ENCODE measurements at places on chromosomes 12 and 14. TPM values are rescaled to one million over a fixed set of nuclear protein-coding genes. Genes with fewer than 3 reads are reported as not detected.
A peak's percentile ranks its signal among the peaks of the same experiment; 100 is the strongest.

DNA sequence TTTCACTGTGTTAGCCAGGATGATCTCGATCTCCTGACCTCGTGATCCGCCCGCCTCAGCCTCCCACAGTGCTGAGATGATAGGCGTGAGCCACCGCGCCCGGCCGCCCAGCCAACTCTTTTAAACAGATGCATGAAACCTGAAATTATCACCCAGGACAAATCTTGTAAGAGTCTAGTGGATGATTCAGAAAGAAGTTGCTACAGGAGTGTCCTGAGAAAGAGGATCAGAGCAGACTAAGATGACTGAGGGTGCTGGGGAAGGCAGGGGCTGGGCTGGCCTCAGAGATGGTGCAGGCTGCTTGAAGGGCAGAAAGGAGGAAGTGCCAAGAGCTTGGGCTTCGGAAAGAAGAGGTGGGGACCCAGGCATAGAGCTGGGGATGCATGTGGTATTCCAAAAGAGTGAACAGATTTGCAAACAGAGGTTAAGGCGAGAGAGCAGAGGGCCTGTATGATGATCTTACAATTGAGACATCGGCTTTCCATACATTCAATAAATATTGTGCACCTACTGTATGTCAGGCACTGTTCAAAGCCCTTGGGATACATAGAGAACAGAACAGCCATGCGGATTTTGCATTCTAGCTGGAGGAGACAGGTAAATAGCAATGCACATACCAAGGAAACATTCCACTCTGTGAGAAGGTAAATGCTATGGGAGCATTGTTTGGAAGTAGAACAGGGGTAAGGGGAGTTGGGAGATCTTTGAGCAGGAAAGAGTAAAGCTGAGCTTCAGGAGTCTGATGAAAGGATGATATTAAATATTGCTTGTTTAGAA lies 7.4 kb upstream of the CD9 start:
- H3K36me3 ChIP-seq: no peaks in the 10 kb centered on the region
- no peak overlapping the region for H3K4me3 ChIP-seq
- H3K27me3 ChIP-seq: no peaks in the 10 kb centered on the region
- DNase-seq: no peak
- no peak overlapping the region for H3K27ac ChIP-seq

DNA sequence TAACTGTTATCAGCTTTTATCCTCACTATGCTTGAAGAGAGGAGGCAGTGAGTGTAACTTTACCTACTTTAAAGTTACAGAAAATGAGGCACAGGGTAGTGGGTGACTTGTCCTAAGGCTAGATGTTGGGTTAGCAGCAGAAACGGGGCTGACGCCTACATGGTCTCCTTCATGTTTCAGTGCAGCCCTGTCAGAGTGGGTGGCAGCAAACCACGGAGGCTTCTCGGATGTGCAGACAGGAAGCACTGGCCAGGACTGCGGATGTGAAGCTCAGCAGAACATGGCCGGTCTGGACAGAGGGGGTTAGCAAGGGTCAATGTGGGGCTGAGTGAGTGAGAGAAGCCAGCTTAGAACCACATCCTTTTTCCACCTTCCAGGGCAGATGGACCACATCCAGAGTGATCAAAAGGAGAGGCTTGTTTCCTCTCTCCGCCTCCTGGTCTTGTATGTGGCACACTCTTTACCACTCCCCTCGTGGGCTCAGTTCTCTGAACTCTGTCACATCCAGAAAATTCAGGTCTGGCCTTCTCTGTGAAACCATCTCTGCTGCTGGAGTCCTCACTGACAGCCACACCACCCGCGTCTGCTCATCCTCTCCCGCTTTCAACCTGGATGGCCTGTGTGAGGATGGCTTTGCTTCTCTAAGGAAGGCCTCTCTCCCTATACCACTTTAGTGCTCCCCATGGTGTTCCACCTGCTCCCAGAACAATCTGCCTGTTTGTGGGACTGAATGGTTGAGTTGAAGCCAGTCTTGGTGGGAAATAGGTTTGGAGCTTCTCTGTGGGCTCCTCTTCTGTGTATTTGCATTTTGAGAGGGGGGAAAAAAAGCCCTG lies 14.1 kb downstream of the SUSD6 start:
- peak; percentile 78 for DNase-seq
- peaks cover 85% of the 10 kb centered on the region for H3K4me1 ChIP-seq
- peak overlapping the region; percentile 65 for H3K27ac ChIP-seq
- no peaks in the 10 kb centered on the region for H3K27me3 ChIP-seq
- no peaks in the 10 kb centered on the region for H3K36me3 ChIP-seq

DNA sequence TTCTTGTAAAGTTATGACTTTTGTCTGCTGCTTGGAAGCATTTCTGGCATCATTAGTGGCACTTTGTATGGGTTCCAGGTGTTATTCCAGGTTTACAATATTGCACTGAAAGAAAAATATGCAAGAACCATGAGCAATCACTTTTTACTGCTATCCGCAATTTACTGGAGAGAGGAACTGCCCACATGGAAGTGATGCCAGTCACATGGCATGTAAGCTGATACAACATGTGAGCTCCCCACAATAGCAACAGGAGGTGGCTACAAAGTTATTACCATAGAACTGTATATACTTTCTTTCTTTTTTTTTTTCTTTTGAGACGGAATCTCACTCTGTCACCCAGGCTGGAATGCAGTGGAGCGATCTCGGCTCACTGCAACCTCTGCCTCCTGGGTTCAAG lies 1012.1 kb downstream of the BCL11B start:
- H3K27ac ChIP-seq: no peak overlapping the region
- H3K4me1 ChIP-seq: no peaks in the 10 kb centered on the region
- no peaks in the 10 kb centered on the region for H3K27me3 ChIP-seq

DNA sequence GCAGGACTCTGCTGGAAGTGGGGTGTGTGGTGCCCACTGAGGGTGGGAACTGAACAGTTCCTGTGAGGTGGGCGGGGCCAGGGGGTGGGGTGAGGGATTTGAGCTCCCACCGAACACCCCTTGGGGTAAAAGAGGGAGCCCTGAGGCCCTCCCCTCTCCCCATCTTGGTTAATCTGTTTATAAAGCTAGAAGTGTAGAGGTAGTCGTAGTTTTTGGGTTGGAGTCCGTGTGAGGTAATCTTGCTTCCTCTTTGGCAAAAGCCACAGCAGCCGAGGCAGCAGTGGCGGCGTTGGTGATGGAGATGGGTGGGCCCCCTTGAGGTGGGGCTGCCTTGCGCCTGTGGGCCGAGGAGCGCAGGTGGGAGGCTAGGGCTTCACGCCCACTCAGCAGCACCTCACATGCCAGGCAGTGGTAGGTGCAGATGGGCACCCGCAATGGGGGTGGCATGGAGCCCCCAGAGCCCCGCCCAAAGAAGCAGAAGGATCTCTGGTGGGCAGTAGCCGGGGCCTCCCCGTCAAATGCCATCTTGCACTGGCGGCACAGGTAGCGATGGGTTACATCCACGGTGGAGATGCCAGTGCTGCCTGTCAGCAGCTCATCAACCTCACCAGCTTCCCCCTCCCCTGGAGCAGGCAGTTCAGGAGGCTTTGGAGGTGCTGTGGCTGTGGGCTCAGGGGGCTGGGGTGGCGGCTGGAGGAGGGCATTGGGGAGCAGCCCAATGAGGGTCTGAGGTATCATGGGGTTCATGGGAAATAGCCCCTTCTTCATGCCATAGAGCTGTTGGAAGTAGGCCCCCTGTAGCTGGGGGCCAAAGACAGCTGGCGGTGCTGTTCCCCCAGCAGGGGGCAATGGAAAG lies 29.6 kb downstream of the ZFHX2 start:
- no peaks in the 10 kb centered on the region for H3K27me3 ChIP-seq
- no peak overlapping the region for H3K4me3 ChIP-seq
- no peak overlapping the region for H3K27ac ChIP-seq
- H3K4me1 ChIP-seq: no peaks in the 10 kb centered on the region
- H3K36me3 ChIP-seq: no peaks in the 10 kb centered on the region
- no peak for DNase-seq

GRCh38 chr12:120252071-120252906 lies 13.2 kb downstream of the PXN start:
- no peaks in the 10 kb centered on the region for H3K27me3 ChIP-seq
- H3K36me3 ChIP-seq: no peaks in the 10 kb centered on the region
- H3K27ac ChIP-seq: peak overlapping the region; percentile 82
- peaks cover 98% of the 10 kb centered on the region for H3K4me1 ChIP-seq

GRCh38 chr12:54935235-54935951 lies 49.2 kb downstream of the TESPA1 start:
- no peaks in the 10 kb centered on the region for H3K4me1 ChIP-seq
- no peak overlapping the region for H3K27ac ChIP-seq
- no peaks in the 10 kb centered on the region for H3K36me3 ChIP-seq
- DNase-seq: no peak
- H3K4me3 ChIP-seq: no peak overlapping the region

- no peak overlapping the region for H3K27ac ChIP-seq
- no peak overlapping the region for H3K4me3 ChIP-seq
- H3K27me3 ChIP-seq: no peaks in the 10 kb centered on the region
- no peak for DNase-seq
Measured at GRCh38 chr12:25745281-25745680, 192.2 kb upstream of the LMNTD1 start.

GRCh38 chr14:100076133-100076532 lies 10.9 kb downstream of the EVL start:
- no peak overlapping the region for H3K4me3 ChIP-seq
- H3K27me3 ChIP-seq: no peaks in the 10 kb centered on the region
- H3K4me1 ChIP-seq: peaks cover 4% of the 10 kb centered on the region
- H3K36me3 ChIP-seq: no peaks in the 10 kb centered on the region

GRCh38 chr14:58662018-58662417 lies 24.3 kb downstream of the DACT1 start:
- no peaks in the 10 kb centered on the region for H3K36me3 ChIP-seq
- no peak for DNase-seq
- no peak overlapping the region for H3K4me3 ChIP-seq
- H3K4me1 ChIP-seq: peaks cover 7% of the 10 kb centered on the region

DNA sequence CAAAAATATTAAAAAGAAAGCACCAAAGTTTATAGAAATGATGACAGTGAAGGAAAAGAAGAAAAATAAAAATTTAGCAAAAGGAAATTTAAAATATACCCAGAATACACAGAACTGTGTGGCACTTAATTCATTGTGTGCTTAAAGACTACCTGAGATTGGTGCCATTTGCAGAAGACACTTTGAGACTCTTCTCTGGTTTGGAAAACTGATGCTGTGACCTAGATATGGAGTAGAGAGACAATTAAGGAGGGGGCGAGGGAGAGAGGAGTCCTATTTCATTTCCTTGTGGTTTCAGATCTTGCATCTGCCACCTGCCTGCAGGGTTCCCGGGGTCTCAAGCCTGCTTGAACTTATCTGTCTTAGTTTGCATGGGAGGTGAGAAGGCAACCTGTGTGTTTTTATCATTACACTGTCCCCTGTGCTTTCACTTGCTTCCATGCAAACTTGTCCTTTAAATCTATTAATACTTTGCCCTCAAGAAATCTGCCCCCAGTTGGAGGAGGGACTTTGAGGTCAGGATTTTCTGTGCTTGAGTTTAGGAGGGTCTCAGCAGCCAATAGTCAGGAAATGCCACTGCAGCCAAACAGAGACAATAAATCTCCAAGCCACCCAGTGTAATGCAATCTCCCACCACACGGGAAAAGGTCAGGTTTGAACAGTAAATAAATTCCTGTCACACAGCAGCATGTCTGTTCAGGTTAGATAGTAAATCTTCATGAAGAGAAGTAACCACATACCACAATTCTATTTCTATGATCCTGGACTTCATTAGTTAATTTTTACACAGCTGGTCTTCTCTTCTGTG lies 119.4 kb downstream of the CAND1 start:
- no peaks in the 10 kb centered on the region for H3K4me1 ChIP-seq
- no peaks in the 10 kb centered on the region for H3K36me3 ChIP-seq
- DNase-seq: no peak
- no peak overlapping the region for H3K27ac ChIP-seq
- H3K4me3 ChIP-seq: no peak overlapping the region
- no peaks in the 10 kb centered on the region for H3K27me3 ChIP-seq

DNA sequence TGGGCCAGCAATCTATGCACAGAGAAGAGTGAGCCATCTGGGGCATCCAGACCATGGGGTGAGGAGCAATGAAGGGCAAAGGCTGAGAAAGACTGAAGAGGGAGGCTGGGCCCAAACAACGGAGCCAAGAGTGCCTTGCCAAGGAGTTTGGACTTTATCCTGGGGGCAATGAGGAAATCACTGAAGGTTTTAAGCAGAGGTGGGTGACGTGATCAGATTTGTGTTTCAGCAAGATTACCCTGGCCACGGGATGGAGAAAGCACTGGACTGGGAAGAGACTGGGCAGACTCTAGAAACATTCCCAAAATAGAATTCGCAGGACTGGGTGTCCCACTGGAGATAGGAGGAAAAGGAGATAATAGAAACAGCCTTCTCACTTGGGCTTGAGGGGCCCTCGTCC lies 65.3 kb downstream of the DPF3 start:
- no peaks in the 10 kb centered on the region for H3K36me3 ChIP-seq
- H3K27ac ChIP-seq: peak overlapping the region; percentile 71
- H3K27me3 ChIP-seq: no peaks in the 10 kb centered on the region
- peak; percentile 37 for DNase-seq

- no peak overlapping the region for H3K4me3 ChIP-seq
- no peak overlapping the region for H3K27ac ChIP-seq
- H3K27me3 ChIP-seq: no peaks in the 10 kb centered on the region
- peaks cover 14% of the 10 kb centered on the region for H3K36me3 ChIP-seq
- DNase-seq: no peak
Measured at GRCh38 chr12:6444031-6444430, 724 bp upstream of the CD27 start.

DNA sequence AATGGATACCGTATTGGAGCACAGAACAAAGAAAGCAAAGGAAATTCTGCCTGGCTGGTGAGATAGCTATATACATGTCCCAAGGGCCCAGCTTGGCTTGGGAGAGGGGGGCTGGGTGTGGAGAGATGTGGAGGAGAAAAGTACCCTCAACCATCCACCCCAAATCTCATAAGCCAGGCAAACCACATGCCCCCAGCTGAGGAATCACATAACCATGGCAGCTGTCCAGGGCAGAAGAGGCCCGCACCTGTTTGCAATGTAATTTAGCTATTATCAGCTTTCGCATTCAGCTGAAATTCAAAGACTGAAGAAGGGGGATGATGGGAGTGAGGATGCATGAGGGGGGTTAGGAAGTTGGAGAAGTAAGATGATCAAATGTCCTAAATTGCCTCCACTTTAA lies 196.1 kb downstream of the TBX5 start:
- H3K27ac ChIP-seq: no peak overlapping the region
- no peaks in the 10 kb centered on the region for H3K36me3 ChIP-seq
- no peak overlapping the region for H3K4me3 ChIP-seq
- peaks cover 17% of the 10 kb centered on the region for H3K4me1 ChIP-seq

DNA sequence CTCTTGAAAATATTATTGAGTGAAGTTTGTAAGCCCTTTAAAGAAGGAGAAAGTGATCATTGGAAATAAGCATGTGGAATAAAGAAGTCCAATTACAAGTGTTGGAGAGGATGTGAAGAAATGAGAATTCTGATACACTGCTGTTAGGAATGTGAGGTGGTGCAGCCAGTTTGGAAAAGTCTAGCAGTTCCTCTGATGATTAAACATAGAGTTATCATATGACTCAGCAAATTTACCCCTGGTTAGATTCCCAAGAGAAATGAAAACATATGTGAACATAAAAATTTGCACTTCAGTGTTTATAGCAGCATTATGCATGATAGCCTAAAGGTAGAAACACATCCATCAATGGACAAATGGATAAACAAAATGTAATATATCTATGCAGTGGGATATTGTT lies 319.9 kb downstream of the AEBP2 start:
- no peaks in the 10 kb centered on the region for H3K36me3 ChIP-seq
- no peaks in the 10 kb centered on the region for H3K27me3 ChIP-seq
- H3K27ac ChIP-seq: no peak overlapping the region
- H3K4me3 ChIP-seq: no peak overlapping the region

Gene CDH24
- 1.2 TPM for total RNA-seq

Gene NRDE2
- total RNA-seq: 15.4 TPM

All from heart left ventricle (tissue), 16 donors.